Naive thymus-derived CD4-positive, alpha-beta T cell (primary cell): ENCODE measurements at places on chromosomes 5 and 9. TPM values are rescaled to one million over a fixed set of nuclear protein-coding genes. Genes with fewer than 3 reads are reported as not detected.

The IRX4 gene
- polyA plus RNA-seq: not detected

The TTLL11 gene
- 8.6 TPM for polyA plus RNA-seq

The GMCL2 gene
- polyA plus RNA-seq: not detected

The WDR38 gene
- not detected for polyA plus RNA-seq

The IL7R gene
- 965 TPM for polyA plus RNA-seq

The SNCAIP gene
- polyA plus RNA-seq: not detected

The OR1B1 gene
- polyA plus RNA-seq: not detected

The SLC27A6 gene
- polyA plus RNA-seq: not detected

The CXCL14 gene
- polyA plus RNA-seq: not detected

The TEX48 gene
- not detected for polyA plus RNA-seq

The PCDHB1 gene
- not detected for polyA plus RNA-seq

The SETD9 gene
- polyA plus RNA-seq: 11.4 TPM

The PCDHB3 gene
- polyA plus RNA-seq: not detected

The TBC1D13 gene
- polyA plus RNA-seq: 18.6 TPM

The TTF1 gene
- 9.8 TPM for polyA plus RNA-seq

The RAD23B gene
- polyA plus RNA-seq: 8.9 TPM

The OCLN gene
- polyA plus RNA-seq: 0.07 TPM

The PCDHA1 gene
- not detected for polyA plus RNA-seq

The IL4 gene
- not detected for polyA plus RNA-seq

The TNFAIP8 gene
- polyA plus RNA-seq: 261 TPM

The FRMPD1 gene
- not detected for polyA plus RNA-seq

The AIF1L gene
- polyA plus RNA-seq: 0.10 TPM

The FOXI1 gene
- polyA plus RNA-seq: not detected

The TMEM171 gene
- not detected for polyA plus RNA-seq

The KIF20A gene
- polyA plus RNA-seq: not detected

The FOXD4L3 gene
- polyA plus RNA-seq: not detected

The FAM221B gene
- not detected for polyA plus RNA-seq

The ADAMTS2 gene
- polyA plus RNA-seq: not detected

The NMRK1 gene
- polyA plus RNA-seq: 75.5 TPM

The LHX3 gene
- polyA plus RNA-seq: not detected

The ZNF883 gene
- polyA plus RNA-seq: 0.76 TPM

The HEMGN gene
- polyA plus RNA-seq: 14.2 TPM

The LCN12 gene
- polyA plus RNA-seq: not detected

The SCGB3A2 gene
- not detected for polyA plus RNA-seq

The FAM193B gene
- 4.1 TPM for polyA plus RNA-seq

The CFAP157 gene
- 0.11 TPM for polyA plus RNA-seq

The PCDHGB2 gene
- polyA plus RNA-seq: not detected

The AK8 gene
- polyA plus RNA-seq: 0.12 TPM

The C5orf58 gene
- polyA plus RNA-seq: 1.6 TPM

The GLDC gene
- polyA plus RNA-seq: not detected

The C5orf34 gene
- 0.77 TPM for polyA plus RNA-seq

The DAP gene
- 91.6 TPM for polyA plus RNA-seq

The PTGER4 gene
- polyA plus RNA-seq: 38.5 TPM

The MLANA gene
- polyA plus RNA-seq: 0.38 TPM

The SH3GL2 gene
- polyA plus RNA-seq: not detected

The HK3 gene
- polyA plus RNA-seq: 0.55 TPM

The GRIN3A gene
- 0.04 TPM for polyA plus RNA-seq

The SYNPO gene
- polyA plus RNA-seq: not detected

The IFNB1 gene
- polyA plus RNA-seq: not detected

The IFNA21 gene
- not detected for polyA plus RNA-seq

The ENTPD2 gene
- not detected for polyA plus RNA-seq

The SPAG8 gene
- 1.2 TPM for polyA plus RNA-seq

The CCL28 gene
- polyA plus RNA-seq: 9.8 TPM

The HTR1A gene
- polyA plus RNA-seq: not detected

The N4BP3 gene
- polyA plus RNA-seq: 0.19 TPM

The TPPP gene
- 0.08 TPM for polyA plus RNA-seq

The SMIM27 gene
- polyA plus RNA-seq: 41.3 TPM

The COL27A1 gene
- polyA plus RNA-seq: not detected
